Stimulated activated CD8-positive, alpha-beta memory T cell treated with anti-CD3 and anti-CD28 coated beads, Interleukin-7, amount 100 ng/mL, for 1 hour (primary cell): ENCODE measurements at places on chromosomes 11 and 22.

DNA sequence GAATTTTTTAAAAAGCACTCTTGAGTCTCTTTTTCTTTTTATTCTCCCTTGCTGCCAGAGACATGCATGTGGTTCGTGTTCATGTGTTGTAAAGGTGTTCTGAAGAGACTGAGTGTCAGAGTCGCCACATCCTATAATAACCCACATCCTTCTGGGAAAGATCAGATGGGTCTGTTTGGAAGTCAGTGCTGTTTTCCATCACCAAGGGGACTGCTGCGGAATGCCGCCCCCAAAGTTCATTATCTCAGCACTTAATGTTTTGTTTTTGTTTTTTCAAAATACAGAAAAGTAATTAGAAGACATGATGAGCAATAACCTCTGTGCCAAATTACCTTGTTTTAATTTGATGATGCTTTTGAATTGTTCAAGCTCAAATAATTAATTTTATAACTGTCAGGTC is 56.9 kb upstream of the EIF3M start:
- DNase-seq, result no peak

GRCh38 chr11:116696381-116696941 is 76.3 kb downstream of the BUD13 start:
- no peak for DNase-seq

- no peak for DNase-seq
Measured at GRCh38 chr11:7548659-7549274, 35.0 kb downstream of the PPFIBP2 start.

GRCh38 chr11:54558407-54558806 is 45.4 kb downstream of the OR4C46 start:
- DNase-seq, result no peak

- no peak for DNase-seq
Measured at GRCh38 chr22:20805972-20806471, 32.1 kb downstream of the SERPIND1 start.

GRCh38 chr11:90288212-90288821 is 65.5 kb upstream of the CHORDC1 start:
- DNase-seq, result no peak

DNA sequence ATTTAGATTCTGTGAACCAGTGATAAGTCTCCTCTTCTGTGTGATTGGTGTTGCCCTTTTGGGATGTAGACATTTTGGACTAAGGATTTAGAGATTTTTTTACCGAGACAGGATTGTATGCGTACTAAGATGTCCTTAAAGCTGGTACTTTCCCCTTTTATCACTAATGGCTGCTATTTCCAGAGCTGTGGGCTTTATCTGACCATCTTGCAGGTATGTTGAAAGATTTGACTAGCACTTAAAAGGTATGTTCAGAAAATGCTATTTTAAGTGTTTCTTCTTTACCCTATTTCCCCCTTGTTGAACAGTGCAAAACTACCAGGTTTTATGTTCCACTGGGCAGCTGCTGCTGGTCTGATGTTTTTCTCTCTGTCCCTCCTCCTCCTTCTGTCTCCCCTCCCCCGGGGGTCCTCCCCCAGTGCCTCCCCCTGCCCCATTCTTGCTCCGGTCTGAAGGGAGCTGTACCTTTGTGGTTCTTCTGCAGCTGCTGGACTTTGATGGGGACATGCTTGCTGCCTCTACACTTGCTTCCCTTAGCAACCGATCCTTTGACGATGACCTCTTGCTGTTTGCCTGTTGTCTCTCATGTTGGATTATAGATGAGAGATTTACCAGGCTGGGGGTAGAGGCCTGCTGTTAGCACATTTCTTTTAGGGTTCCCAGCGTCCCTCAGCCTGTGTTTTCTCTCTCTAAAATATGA is 59.6 kb downstream of the ZNRF3 start:
- no peak for DNase-seq

- DNase-seq, result no peak
Measured at GRCh38 chr11:83042964-83043711, 28.6 kb downstream of the RAB30 start.

DNA sequence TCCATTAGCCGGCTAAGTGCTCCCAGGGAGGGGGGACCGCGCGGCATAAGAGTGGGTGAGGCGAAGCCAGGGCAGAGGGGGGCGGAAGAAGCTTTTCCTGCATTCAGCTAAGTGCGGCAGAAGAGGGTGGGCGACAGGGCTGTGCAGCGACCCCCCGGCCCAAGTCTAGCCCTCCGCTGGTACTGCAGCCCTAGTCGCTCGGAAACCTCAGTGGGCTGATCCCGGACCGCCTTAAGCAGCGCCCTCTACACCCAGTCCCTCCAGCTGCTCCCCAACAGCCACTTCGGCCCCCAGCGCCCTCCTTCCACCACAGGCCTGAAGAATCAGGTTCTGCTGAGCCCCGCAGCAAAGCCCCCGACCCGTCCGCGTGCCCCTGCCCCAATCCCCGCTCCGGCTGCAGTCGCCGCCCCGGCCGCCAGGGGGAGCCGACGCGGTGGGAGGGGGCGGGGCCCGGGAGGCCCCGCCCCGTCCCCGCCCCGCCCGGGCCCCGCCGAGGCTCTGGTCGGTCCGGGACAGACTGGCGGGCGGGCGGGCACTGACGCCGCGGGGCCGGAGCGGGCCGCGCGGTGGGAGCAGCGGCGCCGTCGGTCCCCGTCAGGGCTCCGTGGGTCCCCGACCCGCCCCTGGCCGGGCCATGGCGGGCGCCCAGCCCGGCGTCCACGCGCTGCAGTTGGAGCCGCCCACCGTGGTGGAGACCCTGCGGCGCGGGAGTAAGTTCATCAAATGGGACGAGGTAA is at the start of gene PLCB3:
TSS of gene PLCB3 (plus strand) at position 515 of the 737 bp plus-strand sequence. CDS start at position 635, 120 bp downstream.
- no peak for DNase-seq

DNA sequence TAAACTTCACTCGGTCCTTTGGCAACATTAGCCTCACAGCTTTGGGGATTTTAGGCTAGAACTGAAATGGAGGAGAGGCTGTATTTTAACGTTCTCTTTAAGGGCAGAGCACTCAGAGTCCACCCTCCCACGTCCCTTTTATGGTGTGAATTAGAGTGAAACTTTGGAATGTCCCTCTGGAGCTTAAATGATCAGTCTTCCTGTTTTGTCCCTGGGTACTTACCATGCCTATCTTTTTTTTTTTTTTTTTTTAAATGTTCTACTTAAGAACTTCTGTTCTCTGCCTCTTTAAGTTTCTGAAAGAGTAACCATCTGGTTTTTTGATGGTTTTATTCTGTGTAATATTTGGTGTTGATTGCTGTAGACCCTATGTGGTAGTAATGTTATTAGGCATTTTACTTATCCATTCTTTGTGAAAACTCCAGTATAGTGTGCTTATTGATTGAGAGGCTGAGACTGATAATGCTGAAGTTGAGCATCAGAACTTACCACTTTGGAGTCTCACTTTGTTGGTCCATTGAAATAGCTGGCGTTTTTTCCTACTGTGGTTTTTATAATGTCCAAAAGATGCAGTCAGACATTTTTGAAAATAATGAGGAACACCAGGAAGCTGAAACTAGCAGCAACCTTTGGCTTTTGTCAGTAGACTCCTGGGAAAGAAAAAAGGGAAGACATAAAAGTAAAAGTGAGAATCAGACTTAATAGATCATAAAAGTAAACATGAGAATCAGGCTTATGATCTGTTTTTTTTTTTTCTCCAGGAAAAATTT is 11.6 kb downstream of the UVRAG start:
- no peak for DNase-seq

DNA sequence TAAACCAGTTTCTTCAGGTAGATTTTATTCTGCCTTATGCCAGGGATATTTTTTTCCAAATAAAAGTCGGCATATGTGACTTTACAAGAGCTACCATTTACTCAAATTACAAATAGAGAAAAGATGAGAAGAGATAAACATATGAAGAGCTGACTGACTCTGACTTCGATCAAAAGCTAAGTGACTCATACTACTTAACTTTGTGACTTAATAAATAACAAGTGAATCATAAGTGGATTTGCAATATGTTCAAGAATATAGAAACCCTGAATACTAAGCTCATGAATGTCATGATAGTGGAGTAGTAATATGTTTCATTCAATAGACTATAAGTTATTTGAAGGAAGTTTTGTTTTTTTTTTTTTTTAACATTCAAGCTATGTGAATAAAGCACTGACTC is 130.5 kb upstream of the ANO3 start:
- DNase-seq, result no peak

GRCh38 chr11:57001674-57002401 is 13.1 kb downstream of the OR5AK2 start:
- DNase-seq, result no peak

GRCh38 chr11:102522312-102523188 is 8.0 kb downstream of the MMP7 start:
- DNase-seq, result no peak

GRCh38 chr22:36352803-36353507 is 34.8 kb downstream of the MYH9 start:
- DNase-seq, result no peak

DNA sequence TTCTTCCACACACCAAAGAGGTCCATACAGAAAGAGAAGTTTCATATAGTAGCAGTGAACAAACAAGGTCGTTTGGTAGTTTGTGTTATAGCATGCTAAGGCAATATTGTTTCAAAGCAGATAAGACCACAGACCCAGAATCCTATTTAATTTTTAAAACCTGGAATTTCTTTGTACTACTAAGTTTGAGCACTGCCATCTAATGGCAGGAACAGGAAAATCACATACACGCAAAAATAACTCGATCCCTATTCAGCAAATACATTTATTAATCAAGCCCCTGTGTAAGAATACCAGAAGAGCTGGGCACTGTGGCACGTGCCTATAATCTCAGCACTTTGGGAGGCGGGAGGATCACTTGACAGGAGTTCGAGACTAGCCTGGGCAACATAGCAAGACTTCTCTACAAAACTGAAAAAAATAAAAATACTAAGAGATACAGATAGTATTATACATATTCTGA is 2.9 kb upstream of the BTBD10 start:
- DNase-seq, result no peak

- DNase-seq, result no peak
Measured at GRCh38 chr22:20968281-20968977, 1.4 kb downstream of the AIFM3 start.

GRCh38 chr11:12433121-12433520 is 55.8 kb downstream of the PARVA start:
- no peak for DNase-seq

DNA sequence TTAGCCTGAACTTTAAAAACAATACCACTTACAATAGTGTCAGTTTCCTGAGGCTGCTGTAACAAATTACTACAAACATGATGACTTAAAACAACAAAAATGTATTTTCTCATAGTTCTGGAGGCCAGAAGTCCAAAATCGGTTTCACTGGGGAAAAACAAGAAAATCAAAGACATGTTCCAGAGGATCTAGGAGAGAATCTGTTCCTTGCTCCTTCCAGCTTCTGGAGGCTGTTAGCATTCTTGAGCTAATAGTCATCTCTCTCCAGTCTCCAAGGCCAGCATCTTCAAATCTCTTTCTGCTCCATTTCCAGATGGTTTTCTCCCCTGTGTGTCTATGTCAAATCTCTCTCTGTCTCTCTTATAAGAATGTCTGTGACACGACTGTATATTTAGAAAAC is 67.6 kb upstream of the TEAD1 start:
- no peak for DNase-seq

DNA sequence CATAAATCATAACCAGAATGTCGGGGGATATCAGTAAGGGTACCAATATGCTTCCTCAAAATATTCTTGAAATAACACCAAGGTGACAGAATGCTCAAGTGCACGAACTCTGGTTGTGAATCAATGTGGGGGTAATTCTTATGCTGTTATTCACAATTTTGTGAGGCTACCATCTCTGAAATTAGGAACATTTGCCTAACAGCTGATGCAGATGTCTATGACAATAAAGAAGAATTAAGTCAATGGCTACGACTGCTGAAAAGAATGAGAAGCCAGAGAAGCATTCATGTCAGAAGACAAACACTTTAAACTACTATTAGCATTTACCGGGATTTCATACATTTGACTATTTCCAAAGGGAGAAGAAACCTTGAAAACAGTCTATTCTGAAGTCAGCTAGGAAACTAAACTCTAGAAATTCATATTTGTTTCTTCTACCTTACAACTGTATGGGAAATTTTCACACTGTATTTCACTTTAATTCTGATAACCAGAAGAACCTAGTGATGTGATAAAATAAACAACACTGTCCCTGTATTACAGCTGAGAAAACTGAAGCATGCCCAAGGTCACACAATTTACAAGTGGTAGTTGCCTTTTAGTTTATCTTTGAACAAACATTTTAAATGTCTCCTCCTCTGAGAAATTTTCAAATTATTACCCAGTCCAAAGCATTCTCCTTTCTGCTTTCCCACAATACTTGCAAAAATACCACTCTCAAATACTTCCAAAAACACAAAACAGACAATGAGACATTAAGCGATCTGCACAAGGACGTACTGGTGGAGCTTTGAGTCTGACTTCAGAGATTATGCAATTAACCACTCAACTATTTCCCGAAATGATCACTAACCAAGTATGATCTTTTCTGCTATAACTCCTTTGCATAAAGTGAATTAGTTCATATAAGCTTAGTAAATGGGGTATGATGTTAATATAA is 18.0 kb upstream of the ARHGAP32 start:
- no peak for DNase-seq

DNA sequence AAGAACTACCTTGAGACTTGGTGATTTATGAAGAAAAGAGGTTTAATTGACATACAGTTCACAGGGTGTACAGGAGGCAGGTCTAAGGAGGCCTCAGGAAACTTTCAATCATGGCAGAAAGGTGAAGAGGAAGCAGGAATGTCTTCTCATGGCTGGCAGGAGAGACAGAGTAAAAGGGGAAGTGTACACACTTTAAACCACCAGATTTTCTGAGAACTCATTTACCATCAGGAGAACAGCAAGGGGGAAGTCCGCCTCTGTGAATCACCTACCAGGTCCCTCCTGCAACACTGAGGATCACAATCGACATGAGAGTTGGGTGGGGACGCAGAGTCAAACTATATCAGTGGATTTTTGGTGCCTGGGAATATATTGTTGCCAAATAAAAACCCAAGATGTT is 40.3 kb upstream of the OR5D13 start:
- DNase-seq, result no peak

- no peak for DNase-seq
Measured at GRCh38 chr11:124898263-124898680, 607 bp upstream of the ROBO4 start.

- no peak for DNase-seq
Measured at GRCh38 chr11:10490398-10491241, 35.6 kb downstream of the AMPD3 start.

DNA sequence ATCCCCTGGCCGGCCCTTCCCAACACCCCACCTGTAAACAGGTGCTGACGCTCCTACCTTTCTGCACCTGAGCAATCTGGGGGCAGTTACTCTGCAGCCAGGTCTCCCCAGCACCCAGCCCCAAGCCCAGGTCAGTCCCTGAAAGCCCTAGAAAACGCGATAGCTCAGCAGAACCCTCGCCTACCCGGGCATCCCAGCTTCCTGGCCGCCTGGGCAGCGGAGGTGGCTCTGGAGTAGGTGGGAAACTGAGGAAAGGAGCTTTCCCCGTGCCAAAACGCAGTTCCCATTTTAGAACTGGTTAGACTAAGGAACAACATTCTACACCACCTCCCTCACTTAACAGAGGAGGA is 445 bp downstream of the SYTL2 start:
- no peak for DNase-seq

DNA sequence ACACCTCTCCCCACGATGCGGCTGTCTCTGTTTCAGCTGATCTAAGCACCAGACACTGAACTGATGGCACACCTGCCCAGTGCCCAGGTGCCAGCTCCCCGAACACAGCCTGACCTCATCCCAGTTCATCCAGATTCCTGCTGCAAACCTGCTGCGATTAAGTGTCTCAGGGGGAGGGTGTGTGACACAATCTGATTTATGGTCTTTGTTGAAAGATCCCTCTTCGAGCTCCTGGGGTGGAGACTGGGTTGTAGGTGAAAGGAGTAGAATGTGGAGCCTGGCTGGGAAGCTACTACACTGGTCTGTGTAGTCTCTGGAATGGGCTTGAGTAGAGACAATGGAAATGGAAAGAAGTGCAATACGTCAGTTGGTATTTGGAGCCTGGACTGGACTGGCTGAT is 390.3 kb downstream of the SHANK2 start:
- no peak for DNase-seq
